Activated CD4-positive, alpha-beta T cell treated with anti-CD3 and anti-CD28 coated beads, Interleukin-2, amount 50 U/mL, for 1 hour (primary cell): ENCODE measurements at places on chromosomes 5 and 9.

DNA sequence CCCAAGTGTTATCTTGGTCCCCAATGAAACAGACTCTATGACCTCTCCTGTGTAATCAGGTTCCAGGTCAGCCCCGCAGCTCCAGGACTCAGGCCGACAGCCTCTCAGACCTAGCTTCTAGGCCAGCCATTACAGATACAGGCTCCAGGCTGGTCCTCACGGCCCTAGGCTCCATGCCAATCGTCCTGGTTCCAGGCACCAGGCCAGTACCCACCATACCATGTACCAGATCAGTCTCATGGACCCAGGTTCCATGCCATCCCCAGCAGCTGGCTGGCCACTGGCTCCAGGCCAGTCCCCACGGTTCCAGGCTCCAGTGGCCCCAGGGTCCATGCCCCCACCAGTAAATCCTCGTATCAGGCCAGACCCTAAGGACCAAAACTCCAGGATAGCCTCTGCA lies 1326.6 kb upstream of the C9orf72 start:
- no peak for DNase-seq

- DNase-seq, result no peak
Observed at GRCh38 chr5:175731172-175731571, 73.3 kb downstream of the HRH2 start.

DNA sequence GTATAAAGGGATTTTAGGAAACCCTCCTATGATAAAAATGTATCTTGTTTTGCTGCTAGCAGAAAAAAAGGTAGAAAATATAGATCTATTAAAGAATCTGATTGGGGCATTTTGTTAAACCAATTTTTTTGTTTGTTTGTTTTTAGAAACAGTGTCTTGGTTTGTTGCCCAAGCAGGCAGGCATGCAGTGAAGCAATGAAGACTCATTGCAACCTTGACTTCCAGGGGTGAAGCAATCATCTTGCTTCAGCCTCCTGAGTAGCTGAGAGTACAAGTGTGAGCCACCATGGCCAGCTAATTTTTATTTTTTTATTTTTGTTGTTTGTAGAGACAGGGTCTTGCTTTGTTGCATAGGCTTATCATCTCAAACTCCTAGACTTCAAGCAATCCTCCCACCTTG lies 755.8 kb upstream of the EDIL3 start:
- DNase-seq, result no peak

DNA sequence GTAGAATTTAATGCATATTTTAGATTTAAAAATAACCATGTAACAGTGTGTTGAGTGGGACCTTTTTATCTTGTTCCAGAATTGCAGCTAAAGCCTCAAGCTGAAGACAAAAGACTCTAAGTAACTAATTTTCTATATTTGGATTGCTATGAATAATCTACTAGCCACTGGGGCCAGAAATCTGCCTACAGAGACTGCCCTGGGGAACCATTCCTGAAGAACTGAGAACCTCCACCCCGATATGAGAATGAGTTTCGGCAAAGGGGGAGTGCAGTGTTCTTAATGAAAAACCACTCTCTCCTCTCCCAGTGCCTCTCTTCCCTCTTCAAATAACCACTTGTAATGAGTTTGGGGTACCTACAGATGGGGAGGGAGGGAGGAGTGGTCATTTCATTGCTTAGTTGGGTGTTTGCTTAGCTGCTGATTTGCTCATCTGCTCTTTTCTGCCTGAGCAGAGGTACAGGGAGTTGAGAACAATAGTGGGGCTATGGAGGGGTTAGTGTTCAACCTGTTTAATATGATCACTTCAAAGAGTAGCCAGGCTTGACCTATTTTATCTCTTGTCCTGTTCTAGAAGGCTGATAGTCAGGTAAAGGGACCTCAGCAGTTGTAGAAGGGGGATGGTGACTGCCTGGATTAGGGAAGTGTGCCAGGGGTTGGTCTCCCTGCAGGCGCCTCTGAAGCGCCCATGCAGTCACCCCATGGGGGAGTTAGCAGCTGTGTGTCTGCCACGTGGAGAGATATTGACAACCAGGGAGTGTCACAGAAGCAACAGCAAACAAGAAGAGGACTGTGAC lies 47.7 kb downstream of the ATG10 start:
- DNase-seq, result no peak

GRCh38 chr5:161376034-161376433 lies 170.5 kb downstream of the GABRB2 start:
- no peak for DNase-seq

- no peak for DNase-seq
Observed at GRCh38 chr5:178784391-178784790, 53.9 kb upstream of the ZNF354A start.

DNA sequence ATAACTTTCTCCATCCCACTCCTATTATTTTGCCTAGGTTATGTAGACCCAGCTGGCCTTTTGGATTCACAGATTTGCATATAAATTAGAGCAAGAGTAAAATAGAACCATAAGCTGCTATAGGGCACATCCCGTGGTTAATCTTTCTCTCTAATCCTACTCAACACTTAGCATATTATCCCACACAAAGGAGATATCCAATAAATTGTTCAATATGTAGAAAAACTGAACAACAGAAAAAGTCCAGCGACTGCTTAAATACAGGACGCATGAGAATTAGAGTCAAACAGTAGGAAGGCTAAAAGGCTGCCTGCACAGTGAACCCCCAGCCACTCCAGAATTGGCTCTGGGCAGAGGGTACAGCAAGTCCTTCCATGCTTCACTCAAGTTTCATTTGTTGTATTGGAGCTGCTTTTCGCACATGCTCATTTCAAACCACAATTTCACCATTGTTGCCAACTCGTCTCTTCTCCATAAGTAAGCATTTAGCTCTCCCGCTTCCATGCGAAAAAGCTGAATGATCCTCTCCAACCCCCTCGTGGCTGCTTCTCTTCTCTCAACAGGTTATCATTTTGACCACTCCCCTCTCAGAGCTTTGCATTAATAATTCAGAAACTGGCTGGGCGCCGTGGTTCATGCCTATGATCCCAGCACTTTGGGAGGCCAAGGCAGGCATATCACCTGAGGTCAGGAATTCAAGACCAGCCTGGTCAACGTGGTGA lies 14.1 kb upstream of the IQGAP2 start:
- DNase-seq, result no peak

GRCh38 chr9:134144801-134145200 lies 8.9 kb downstream of the WDR5 start:
- no peak for DNase-seq

- DNase-seq, result no peak
Observed at GRCh38 chr9:32707326-32707725, 71.9 kb upstream of the TAF1L start.
